ENCODE measurements at places on chromosomes 5 and 9. TPM values are rescaled to one million over a fixed set of nuclear protein-coding genes. Genes with fewer than 3 reads are reported as not detected.

The TMCO6 gene
- 4.0 TPM for total RNA-seq

The ADCY2 gene
- total RNA-seq: 0.40 TPM

The ARL10 gene
- total RNA-seq: 5.5 TPM

- no peak for DNase-seq
Measured at GRCh38 chr5:155091063-155091648, 77.6 kb downstream of the KIF4B start.

DNA sequence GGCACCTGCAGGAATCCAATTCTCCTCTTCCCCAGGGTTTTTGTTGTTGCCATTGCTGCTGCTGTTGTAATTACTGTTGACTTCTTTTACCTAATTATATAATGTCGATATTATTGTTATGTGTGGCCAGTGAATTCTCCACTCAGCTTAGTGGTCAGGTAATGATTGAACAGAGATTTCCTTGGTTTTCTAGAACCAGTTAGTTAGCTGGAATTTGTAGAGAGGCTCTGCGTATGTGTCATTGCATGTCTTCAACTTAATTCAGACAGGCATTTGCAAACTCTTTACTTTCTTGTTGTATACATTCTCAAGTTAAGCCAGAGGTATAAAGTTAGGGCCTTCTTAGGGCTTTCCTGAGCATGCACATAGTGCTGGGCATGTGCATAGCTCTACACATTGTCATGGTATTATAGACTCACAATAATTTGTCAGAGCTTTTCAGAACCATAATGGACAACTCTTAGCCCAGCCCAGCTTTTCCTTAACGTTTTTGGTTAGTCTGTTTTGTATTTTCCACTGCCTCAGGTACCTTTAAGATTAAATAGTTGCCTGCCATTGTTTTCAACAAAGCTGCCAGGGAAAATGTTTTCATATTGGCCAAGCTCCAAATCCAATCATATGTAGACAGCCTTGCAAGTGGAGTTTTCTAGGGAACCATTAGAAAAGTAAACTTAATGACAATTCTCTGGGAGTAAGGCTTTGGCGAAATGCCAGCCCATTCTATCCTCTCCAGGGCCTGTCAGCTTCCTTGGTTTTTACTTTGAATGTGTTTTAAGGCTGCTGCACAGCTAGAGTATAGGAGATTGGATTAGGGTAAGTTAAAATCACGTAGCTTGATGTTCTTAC is 68.1 kb downstream of the UBE2R2 start:
- no peak for DNase-seq

The SELENOP gene
- total RNA-seq: 292 TPM

DNA sequence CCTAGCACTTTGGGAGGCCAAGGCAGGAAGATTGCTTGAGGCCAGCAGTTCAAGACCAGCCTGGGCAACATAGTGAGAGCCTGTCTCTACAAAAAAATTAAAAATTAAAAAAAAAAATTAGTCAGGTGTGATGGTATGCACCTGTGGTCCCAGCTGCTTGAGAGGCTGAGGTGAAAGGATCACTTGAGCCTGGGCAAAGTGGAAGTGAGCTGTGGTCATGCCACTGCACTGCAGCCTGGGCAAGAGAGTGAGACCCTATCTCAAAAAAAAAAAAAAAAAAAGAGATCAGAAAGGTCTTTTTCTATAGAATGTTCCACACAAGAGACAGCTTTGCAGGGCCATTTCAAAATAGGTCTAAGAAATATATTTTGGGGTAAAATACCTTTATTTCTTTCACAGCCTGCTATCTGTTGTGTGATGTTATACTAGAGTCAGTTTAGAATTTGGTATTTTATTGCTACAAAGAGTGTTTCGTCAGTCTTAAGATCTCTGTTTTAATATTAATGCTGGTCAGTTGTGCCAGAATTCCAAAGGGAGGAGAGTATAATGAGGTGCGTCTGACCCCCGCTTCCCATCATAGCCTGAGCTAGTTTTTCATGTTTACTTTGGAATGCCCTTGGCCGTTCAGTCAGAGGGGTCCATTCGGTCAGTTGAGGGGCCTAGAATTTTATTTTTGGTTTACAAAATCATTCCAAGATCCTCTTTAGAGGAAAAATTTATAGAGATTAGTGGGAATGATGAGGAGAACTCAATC is 9.4 kb downstream of the LNPEP start:
- no peak for DNase-seq

The CDH18 gene
- not detected for total RNA-seq

The UBE2QL1 gene
- 22.8 TPM for total RNA-seq

DNA sequence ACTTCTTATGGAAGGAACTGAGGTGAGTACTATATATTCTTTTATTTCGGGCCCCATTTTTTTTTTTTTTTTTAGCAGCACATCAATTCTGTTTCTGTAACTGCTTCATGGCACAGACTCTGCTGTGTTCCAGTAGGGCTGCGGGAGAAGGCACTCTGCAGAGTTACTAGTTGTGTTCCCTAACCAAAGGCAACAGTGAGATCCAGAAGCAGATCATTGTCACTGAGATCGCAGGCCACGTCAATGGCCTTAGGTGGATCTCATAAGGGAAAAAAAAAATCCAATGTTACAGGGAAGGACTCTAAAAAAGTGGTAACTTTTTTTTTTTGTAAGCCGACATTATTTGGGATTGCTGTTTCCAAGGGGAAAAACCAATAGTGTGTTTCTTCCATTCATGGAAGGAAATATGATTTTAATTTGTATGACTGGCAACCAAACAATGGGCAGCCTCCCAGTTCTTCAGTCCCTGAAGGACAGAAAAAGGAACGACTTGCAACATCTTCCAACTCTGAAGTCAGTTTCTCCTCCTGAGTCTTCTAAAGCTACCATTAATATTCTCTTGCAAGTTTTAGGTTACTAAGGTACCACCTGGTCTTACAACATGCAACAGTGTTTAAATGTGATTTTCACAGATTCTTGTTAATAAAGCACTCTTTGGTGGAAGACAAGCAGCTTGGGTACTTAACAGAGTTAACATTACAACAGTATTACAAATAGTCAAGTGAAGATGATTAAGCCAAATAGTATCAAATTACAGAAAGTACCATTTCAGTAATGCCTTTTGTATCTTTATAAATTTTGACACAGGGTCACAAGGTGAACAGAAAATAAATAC is 52.8 kb downstream of the HABP4 start:
- no peak for DNase-seq

DNA sequence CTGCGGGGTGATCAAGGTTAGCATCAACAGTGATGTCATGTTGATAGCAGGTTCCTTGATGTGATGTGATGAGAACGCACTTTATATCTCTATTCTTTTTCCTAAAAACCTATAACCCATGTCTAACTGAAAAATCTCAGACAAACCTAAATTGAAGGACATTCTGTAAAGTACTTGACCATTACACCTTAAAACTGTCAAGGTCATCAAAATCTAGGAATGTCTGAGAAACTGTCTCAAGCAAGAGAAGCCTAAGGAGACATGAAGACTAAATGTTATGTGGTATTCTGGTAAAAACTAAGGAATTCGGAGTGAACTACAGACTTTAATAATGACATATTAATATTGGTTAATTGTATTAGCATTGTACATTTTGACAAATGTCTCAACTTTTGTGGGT is 170.0 kb downstream of the AOPEP start:
- DNase-seq: no peak

DNA sequence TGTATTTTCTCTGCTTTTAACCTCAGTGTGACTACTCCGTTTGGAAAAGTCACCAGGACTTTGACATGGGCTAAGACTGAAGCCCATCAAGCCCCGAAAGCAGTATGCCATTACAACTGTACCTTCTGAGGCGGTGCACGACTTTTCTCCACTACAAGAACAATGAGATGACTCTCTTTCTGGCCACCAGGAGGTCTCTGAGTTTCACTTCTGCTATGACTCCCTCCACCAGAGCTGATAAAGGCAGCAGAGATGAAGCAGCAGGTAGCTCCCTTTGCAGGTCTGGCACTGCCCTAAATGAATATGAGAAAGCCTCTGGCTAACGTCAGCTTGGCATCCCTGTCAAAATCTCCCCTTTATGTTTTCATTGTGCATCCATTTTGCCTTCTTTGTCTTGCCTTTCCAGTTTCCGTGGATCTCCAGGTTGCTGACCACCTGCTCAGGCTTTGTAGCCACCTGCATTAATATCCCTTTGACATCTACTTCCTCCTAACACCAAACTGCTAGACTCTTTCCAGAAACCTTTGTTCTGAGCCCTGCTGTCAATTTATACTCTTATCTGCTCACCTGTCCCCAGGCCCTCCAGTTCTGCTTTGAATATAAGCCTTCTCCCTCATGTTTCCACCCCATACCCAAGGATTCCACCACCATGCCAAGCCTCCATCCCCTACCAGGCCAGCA is 221.7 kb downstream of the ZNF608 start:
- no peak for DNase-seq

The IRX4 gene
- 15.8 TPM for total RNA-seq

The OR1N2 gene
- not detected for total RNA-seq
